ENCODE measurements at places on chromosomes 5 and 9. TPM values are rescaled to one million over a fixed set of nuclear protein-coding genes. Genes with fewer than 3 reads are reported as not detected.

The ZNF354C gene
- polyA plus RNA-seq = 4.2 TPM

The ADAMTS2 gene
- 25.8 TPM for polyA plus RNA-seq

The NR6A1 gene
- 0.12 TPM for polyA plus RNA-seq

The ACSL6 gene
- not detected for polyA plus RNA-seq

The ANKRD31 gene
- polyA plus RNA-seq = 0.02 TPM

The GCNT1 gene
- 7.6 TPM for polyA plus RNA-seq

The GARIN3 gene
- polyA plus RNA-seq = not detected

The ABLIM3 gene
- 52.6 TPM for polyA plus RNA-seq

The EDIL3 gene
- 61.9 TPM for polyA plus RNA-seq

The TAS2R1 gene
- 0.09 TPM for polyA plus RNA-seq

- DNase-seq = no peak
Measured at GRCh38 chr5:13910201-13910600, 34.3 kb downstream of the DNAH5 start.

GRCh38 chr5:52339285-52339684, 448.4 kb upstream of the ITGA1 start:
- no peak for DNase-seq

- DNase-seq = peak; percentile 67
Measured at GRCh38 chr9:38362852-38363588, 29.5 kb upstream of the ALDH1B1 start.

DNA sequence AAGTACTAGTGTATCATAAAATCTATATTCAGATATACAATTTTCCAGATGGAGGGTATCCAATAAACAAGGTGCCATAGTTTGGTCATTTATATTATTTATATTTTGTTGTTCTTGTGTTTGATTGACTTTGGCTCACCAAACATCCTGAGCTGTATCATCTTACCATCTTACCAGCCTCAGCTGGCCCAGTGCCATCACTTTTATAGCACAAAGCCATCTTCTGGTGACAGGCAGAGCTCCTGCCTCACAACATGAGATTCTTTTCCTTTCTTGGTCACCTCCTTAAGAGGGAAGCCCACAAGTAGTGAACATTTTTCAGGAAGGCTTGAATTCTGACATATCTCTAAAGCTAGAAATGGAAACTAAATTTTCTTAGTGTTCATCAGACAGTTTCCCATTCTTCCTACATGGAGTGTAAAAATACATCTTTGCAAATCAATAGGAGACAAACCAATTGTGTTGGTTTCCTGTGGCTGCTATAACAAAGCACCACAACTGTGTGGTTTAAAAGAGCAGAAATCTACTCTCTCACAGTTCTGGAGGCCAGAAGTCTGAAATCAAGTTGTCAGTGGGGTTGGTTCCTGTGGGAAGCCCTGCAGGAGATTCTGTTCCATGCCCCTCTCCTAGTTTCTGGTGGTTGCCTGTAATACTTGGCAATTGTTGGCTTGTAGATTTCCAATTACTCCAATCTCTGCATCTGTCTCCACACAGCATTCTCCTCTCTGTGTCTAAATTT, 341.8 kb downstream of the MAN2A1 start:
- no peak for DNase-seq

GRCh38 chr5:179312557-179313235, 32.6 kb downstream of the ADAMTS2 start:
- DNase-seq = no peak

- DNase-seq = peak; percentile 1
Measured at GRCh38 chr5:125798307-125798706, 624.9 kb upstream of the GRAMD2B start.

DNA sequence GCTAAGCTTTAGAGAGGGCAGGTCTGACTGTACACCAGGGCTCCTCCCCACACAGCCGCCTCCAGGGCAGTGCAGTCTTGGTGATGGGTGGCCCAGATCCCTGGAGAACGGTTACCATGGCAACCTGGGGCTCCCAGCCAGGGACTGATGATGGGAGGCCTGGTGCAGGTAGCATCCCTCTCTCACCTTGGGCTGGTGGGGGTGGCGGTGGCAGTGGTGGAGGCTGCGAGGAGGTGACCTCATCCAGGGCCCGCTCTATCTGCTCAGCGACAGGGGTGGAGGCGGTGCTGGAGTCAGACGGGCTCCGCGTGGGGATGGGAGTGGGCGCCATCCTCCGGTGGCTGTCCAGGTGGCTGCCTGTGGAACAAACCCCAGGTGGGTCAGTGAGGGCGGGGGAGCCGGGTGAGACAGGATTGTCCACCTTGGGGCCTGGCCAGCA, 12.3 kb downstream of the PRR7 start:
- DNase-seq = no peak

GRCh38 chr5:99179206-99179605, 250.4 kb upstream of the CHD1 start:
- DNase-seq = no peak

GRCh38 chr9:2377117-2377516, 244.5 kb upstream of the VLDLR start:
- no peak for DNase-seq
